ENCODE measurements at places on chromosomes 1 and 21. TPM values are rescaled to one million over a fixed set of nuclear protein-coding genes. Genes with fewer than 3 reads are reported as not detected.

CGN gene
- total RNA-seq, result 106 TPM

DNA sequence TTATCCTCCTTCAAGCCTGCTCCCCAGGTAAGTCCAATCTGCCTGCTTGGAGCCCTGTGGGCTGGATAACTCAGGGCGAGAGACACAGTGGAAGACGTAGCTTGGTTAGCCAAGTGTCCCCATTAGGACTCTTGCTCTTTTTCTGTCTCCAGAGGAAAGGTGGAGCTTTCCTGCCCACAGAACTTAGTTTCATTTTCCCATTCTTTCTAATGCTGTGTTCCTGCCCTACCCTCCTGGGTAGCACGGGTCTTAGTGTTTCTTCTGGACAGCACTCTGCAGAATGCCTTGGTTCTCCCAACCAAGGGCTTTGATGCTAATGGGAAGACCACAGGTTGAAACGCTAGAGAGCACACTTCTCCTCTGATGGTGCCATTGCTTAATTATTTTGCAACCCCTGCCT lies 92.5 kb upstream of the LRRC8D start:
- no peak for DNase-seq

- no peak for DNase-seq
Observed at GRCh38 chr1:53556657-53557227, 97.5 kb downstream of the DMRTB1 start.

C8A gene
- total RNA-seq, result not detected

DNA sequence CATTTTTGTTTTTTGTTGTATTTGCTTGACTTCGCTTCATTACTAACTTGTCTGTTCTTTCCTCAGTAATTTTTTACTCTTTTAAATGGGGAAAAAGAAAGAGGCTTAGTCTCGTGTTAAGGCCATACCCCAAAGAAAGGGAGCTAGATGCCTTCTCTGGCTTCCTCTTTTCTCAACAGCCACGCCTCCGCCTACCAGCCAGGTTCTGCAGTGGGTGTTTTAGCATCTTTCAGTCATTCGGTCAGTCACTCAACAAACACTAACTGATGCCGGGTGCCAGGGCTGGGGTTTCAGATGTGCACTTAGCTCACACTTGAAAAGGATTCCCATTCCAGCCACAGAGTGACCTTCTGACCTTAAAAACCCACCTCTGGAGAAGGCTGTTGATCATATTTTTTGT lies 46.3 kb upstream of the VAV3 start:
- DNase-seq, result no peak

GRCh38 chr1:28132171-28133167 lies 44.0 kb downstream of the PTAFR start:
- DNase-seq, result no peak

OR2M3 gene
- total RNA-seq, result not detected

DNA sequence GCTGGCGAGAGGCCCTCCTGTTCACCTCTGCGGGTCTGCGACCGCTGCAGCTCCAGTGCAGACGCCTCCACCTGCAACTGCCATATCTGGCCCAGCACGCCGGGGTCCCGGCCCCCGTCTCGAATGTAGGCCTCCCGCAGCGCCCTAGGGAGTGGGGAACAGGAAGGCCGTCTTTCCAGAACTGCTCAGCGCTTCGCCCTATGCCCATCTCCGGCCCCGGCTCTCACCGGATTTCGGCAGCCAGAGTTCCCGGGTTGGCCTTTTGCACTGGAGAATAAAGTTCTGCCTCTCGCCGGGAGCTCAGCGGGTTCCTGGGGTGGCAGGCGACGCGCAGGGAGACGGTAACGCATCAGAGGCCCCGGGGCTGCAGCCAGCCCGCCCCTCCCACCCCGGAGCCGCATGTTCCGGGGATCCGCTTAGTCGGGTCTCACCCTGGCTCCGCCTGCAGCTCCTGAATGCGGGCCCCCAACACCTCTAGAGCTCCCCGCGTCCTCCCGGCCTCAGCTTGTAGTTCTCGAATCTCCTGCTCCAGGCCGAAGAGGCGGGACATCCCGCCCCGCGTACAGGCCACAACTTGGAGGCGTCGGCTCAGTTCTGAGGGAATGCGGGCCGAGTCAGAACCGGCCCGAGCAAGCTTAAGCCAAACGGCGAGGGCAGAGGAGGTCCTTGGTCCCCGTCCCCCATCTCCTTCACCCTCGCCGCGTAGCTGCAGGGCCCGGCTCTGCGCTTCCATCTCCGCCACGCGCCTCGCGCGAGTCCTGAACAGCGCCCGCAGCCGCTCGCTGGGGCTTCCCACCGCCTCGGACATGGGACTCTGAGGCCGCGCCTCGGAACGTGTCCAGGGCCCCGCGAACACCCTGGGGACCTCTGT lies 1.1 kb downstream of the CCDC17 start:
- DNase-seq, result no peak

GRCh38 chr1:167654975-167655575 lies 25.0 kb downstream of the RCSD1 start:
- DNase-seq, result no peak

CLDN17 gene
- not detected for total RNA-seq

- DNase-seq, result no peak
Observed at GRCh38 chr1:193142409-193142808, 20.6 kb downstream of the CDC73 start.

GRCh38 chr1:237199026-237199425 lies 157.0 kb downstream of the RYR2 start:
- no peak for DNase-seq

DNA sequence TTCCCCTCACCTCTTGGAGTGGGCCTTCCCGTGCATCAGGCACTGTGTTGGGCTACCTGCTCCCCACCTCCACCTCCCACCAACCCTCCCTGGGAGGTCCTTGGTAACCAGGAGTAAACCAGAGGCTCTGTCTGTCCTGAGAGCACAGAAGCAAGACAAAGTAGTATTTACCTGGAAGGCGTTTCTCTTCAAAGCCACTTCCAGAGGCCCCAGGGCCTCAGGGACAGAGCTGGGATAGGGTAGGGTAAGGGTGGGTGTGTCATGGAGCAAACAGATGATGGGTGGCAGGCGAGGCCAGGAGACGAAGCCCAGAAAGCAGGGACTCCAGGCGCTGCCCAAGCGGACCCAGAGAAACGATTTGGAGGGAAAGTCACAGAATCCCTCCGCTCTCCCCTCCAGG lies 77.2 kb upstream of the TARDBP start:
- DNase-seq, result no peak

All from upper lobe of left lung (tissue), 6 donors.